ENCODE measurements at places on chromosomes 5 and 9.

DNA sequence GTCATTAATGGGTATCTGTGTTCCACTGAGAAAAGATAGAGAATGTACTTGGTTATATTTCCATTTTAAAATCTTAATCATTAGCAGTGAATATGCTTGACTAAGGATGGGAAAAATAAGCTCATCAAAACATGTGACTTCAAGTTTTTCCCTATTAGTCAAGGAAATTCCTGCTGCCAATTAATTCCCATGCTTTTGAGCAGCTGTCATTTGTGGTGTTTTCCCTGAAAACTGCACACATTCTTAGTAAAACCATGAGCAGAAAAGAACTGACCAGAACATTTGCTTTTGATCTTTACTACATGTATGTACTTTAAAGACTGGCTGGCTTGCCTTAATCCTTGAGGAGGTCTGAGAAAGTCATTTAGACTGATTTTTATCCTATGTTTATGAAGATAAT, 75.2 kb downstream of the AOPEP start:
- no peak for DNase-seq

GRCh38 chr5:40385544-40385943, 294.2 kb upstream of the PTGER4 start:
- no peak for DNase-seq

DNA sequence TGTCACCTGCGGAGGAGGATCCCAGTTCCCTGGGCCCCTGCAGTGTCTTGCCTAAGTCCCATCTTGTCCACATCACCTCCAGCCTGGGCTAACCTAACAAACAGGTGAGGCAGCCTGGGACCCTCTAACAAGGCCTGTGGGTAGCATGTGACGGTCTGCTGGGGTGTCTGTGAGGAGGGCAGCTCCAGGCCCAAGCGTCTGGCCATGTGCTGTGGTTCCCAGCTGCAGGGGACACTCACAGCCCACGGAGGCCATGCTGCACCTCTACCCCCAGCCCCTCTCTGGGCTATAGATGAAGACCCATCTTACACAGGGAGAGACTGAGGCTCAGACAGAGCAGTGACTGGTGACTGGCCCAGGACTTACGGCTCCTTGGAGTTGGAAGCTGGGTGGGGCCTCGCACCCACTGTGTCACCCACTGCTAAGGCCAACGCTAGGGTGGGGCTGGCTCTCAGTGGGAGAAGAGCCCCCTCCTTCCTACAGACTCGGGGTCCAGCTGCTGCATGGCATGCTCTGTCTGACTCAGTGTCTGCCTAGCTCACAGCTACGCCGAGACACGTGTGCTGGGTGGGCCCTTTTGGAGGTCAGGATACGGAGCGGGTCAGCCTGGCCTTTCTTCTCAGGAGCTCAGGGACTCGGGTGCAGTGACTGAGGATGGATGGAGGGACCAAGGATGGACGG, 40.8 kb upstream of the RNF130 start:
- no peak for DNase-seq

GRCh38 chr9:93427655-93428379, 23.7 kb upstream of the FAM120A start:
- DNase-seq, result no peak

DNA sequence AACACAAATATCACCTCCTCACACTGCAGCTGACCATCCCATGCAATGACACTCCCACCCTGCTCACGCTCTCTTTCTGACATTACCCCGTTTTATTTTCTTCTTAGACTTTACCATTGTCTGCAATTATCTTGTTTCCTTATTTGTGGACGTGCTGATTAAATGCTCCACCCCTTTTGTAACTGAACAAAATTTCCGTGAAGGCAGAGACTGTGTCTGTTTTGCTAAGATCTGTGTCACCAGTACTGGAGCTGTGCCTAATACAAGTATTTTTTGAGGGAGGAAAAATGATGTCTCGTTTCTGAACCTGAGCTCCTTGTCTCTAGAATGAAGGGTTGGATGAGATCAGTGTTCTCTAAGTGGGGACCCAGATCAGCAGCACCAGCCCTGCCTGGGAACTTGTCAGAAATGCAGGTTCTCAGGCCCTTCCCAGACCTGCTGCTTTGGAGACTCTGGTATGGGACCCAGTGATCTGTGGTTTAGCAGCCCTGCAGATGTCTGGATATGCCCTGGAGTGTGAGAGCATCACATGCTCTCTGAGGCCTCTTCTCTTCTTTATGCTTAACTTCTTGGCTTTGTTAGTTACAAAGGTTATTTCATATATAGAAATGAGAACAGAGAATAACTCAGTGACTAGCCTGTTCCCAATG, 181.7 kb upstream of the GAS1 start:
- no peak for DNase-seq

DNA sequence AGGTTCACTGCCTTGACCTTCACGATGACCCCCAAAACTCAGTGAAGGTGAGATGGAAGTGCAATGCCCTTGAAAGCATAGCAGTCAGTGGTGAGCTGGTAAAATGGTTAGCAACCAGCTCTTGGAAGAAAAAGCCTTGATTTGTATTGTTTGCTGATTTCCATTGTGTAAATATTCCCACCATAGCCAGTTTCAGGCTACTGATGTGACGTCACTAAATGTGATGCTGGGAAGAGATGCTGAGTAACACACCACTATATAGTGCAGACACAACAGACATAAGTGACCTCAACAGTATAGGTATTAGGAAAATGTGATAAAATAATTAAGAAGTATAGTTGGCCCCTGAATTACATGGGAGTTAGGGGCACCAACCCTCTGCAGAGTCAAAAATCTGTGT, 31.1 kb downstream of the GZMK start:
- no peak for DNase-seq

GRCh38 chr5:140083120-140083519, 30.8 kb upstream of the PURA start:
- DNase-seq, result no peak

DNA sequence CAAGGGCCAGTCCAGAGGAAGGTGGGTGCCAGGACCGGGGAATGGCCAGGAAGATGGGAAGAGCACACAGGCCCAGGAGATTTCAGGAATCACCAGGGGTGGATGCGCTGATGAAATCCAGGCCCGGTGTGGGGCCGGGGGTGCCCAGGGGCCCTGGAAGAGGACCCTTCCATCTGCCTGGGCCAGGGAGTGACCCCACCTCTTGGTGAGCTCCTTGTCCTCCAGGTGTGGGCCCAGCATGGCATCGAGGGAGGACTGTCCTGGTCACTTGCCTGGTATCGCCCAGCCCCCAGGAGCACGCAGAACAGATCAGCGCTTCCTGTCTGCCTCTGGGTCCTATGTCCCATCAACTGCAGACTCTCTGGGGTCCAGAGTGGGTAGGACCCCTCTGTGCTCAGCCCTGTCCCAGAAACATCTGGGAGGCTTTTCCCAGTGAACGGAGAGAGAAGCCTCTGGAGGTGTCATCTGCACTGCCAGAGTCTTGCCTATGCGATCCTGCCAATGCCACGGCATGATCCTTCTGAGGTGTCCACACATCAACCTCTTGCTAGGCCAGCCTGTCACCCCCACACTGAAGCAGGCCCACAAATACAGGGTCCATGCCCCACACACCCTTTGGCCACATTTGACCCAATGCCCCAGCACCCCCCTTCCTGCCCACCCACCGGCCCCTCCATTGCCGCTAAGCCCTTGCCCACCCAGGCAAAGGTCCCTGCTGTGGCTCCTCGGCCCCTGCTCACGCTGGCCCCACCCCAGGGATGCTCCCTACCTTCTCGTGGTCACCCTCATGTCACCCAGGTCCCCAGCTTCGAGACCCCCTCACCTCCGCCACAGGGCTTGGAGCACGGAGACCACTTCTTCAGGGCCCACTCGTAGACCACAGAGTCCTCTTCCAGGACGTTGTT, 67.2 kb downstream of the ZNF354C start:
- DNase-seq, result no peak

DNA sequence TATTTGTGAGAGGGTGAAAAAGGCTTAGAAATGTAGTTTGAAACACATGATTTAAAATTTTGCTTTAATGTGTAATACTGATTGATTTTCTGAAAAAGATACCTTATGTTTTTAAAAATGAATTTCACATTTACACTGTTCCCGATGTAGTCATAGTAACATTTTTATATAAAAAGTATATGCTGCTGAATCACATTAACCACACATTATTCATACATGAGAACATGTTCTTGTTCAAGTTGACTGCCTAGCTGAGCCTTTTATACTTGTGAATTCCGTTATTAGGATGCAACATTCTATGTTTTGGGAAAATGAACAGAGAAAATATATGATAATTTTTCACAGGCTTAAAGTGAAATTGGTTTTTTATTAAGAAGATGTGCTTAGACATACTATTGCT, 461.1 kb upstream of the NUDT12 start:
- DNase-seq, result no peak

- DNase-seq, result no peak
Measured at GRCh38 chr5:15889001-15889400, 290.6 kb downstream of the MARCHF11 start.

- DNase-seq, result no peak
Measured at GRCh38 chr9:20297646-20298084, 324.6 kb downstream of the MLLT3 start.

DNA sequence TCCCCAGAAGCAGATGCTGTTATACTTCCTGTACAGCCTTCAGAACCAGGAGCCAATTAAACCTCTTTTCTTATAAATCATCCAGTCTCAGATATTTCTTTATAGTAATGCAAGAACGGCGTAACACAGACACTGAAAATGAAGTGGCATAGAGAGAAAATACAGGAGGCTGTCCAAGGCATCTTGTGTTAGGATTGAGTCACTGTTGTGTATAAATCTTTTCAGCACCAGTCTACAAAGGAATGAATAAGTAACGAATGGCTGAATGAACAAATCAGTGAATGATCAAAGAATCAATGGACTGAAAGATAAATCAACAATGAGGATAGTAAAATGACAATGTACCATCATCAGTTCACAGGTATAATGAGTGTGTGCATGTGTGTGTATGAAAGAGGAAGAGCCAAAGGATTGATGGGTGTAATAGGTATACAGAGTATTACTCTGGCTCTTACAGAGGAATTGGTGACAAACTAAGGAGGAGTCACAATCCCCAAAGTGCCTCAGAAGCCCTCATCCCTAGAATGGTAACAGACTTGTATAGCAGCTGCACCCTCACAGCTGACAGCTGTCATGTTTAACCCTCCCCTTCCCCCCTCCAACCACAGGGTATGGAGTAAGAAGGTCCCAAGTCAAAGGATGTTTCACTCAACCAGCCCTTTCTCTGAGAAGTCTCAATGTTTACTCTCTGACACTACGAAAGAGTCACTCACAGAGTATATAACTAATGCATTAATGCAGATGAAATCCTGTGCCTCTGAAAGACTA, 29.8 kb upstream of the MIER3 start:
- no peak for DNase-seq

GRCh38 chr5:101080462-101081240, 177.6 kb upstream of the ST8SIA4 start:
- no peak for DNase-seq

GRCh38 chr5:124370601-124371000, 375.8 kb downstream of the ZNF608 start:
- no peak for DNase-seq

DNA sequence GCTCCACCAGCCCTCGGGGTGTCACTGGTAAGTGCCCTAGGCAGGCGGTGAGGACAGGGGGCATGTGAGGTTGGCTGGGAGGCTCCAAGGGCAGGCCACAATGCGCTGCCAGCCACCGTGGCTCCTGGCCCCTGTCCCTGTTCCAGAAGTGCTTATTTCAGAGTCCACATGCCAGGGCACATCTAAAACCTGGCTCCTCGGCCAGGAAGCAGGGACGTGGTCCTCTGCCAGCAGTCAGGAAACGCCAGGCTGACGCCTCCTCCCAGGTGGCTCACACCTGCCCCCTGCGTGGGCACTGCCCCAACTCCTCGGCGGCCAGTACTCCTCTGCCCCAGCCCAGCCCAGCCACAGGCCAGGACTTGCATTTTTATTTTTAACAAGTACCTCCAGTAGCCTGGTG, 68.5 kb downstream of the SECISBP2 start:
- DNase-seq, result no peak

DNA sequence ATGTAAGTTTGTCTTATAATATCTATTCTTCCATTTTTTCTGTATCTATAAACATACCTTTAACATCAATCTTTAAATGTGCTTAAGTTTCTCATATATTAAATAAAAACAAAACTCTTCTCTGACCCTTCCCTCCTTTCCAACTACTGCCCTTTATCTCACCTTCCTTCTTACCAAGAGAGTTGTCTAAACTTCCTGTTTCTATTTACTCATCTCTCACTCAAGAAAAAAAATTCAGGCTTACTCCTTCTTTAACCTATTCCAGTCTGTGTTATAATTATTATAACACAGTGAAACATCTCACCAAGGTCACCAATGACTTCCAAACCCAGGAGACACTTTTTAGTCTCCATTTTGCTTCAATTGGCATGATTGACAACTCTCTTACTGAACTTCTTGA, 140.9 kb downstream of the CCDC171 start:
- no peak for DNase-seq

DNA sequence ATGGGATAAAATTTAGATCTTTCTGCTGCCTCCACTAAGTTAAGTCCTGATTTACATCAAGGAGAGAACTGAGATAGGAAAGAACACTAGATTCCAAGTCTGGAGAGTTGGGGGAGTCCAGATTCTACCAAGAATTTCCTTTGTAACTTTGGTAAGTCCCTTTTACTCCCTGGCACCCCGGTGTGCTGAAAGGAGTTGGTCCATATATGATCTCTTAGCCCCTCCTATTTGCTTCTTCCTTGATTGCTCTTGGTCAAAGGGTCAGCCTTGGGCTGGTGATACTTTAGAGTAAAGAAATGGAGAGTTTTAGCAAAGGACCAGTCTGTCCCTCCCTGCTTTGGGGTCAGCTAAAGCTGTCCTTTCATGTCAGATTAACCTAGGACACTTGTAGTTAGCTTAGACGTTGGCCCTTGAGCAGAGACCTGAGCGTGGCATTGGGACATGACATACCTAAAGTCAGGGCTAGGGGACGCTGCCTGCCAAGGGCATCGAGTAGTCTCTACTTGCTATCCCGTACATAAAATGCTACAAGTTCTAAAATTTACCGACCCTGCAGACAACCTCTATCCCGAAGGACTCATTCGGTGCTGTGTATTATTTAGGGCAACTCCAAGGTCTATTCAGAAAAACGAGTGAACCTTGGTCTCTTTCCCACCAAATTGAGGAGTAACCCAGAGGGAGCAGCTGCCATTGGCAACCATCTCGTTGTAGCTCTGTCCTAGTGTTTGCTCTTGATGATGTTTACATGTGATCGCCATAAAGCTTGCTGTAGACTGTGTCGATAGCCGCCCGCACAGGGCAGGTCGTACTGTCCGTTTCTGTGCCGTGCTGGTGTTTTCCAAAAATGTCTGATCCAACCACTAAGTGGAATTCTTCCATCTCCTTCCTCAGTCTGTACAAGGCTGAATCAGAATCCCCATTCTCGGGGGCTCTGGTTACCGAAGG, 94.4 kb downstream of the PDE6A start:
- no peak for DNase-seq

DNA sequence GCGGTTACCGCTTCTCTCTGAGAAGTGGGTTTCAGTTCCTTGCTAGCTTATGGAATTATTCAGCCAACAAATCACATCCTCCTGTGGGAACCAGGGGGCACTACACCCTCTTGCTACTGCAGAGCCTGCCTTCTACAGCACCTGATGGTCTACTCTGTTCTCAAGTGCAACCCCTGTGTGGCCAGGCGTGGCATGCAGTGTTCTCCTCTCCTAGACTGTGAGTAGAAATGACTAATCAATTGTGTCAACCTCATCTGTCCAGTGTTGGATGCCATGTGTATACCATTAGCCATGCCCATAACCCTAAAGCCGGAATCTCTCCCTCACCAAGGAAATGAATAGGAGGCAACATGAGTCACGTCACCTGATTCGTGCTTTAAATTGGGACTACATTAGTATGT, 117.2 kb upstream of the LIFR start:
- DNase-seq, result no peak

Data from activated CD4-positive, alpha-beta T cell treated with anti-CD3 and anti-CD28 coated beads for 24 hours (primary cell).